Substantia nigra (tissue), 51 donors: ENCODE measurements at places on chromosomes 5 and 9.

GRCh38 chr5:181126841-181127240, 4.1 kb downstream of the OR2V1 start:
- no peak for DNase-seq

GRCh38 chr5:170046241-170046640, 59.5 kb upstream of the FOXI1 start:
- no peak for DNase-seq

GRCh38 chr5:21070858-21071257, 1082.9 kb upstream of the CDH18 start:
- DNase-seq: no peak

DNA sequence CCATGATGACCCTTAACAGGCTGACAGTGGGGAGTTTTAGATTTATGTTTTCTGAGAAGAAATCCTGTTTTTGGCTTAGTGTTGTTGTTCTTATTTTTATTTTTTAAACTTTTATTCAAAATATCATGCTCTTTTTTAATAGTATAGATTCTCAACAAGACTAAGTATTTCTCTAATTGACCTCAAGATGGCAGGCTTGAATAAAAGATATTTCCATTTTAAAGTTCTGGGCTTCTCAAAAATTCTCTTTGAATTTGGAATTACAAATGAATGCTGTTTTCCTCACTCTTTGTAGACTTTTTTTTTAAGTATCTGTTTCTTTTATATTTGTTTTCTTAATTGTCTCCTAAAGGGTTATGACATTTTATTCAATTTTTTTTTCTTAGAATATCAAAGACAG, 50.0 kb upstream of the SH3GL2 start:
- DNase-seq: no peak

- DNase-seq: no peak
These were observed 2.6 kb upstream of the AFAP1L1 start for GRCh38 chr5:149268928-149269557.

DNA sequence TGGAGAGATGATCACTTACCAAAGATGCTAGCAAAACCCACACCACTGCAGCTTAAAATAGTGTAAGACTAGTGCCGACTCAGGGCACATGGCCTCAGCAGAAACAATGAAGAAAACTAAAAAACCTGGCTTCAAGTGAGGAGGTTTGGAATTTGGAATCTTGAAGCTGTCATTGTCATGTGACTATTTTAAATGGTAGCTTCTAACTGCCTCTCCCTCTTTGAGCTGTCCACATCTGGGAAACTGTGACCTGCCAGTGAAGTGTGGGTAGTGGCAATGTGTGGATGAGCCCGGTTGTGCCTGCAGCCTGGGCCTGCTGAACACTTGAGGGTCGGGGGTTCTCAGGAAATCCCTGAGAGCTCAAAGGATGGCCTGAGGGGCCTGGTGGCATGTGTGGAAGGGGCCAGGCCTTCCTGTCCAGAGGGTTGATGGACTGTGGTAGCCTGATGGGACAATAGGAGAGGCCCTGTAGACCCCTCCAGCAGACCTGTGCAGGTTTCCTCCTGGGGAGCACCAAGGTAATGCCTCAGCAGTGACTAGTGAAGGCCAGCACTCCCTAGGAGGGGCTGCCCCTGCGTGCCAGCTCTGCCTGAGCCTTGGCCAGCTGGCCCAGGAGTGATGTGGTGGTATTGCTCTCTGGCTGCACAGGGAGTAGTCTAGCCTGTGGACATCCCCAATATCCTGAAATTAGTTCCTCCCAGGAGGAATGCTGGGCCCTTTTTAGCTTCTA, 13.6 kb downstream of the USP20 start:
- DNase-seq: no peak

- no peak for DNase-seq
These were observed 479.4 kb downstream of the DMAC1 start for GRCh38 chr9:7320139-7320538.
